Ureter (tissue), 1 donor: ENCODE measurements at places on chromosomes 2 and 18. TPM values are rescaled to one million over a fixed set of nuclear protein-coding genes. Genes with fewer than 3 reads are reported as not detected.
A peak's percentile ranks its signal among the peaks of the same experiment; 100 is the strongest.

GRCh38 chr2:9149388-9149660 is 57.3 kb upstream of the ASAP2 start:
- DNase-seq: no peak

DNA sequence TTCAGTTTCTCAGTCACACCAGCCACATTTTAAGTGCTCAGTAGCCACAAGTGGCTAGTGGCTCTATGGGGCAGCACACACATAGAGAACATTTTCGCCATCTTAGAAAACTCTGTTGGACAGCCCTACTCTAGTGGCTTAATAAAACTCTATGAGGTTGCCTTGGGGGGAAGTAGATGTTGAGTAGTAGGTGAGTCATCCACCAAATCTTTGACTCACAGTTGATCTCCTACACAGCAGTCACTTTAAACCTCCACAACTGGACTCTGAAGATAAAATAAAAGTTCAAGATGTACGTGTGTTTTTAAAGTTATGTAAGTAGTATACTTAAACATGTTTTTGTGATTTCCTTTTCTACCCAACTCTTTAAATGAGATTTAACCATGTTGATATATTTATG is 379.0 kb downstream of the SETBP1 start:
- no peak for DNase-seq

GRCh38 chr18:11159844-11160243 is 10.5 kb upstream of the PIEZO2 start:
- DNase-seq: no peak

- no peak for DNase-seq
Observed at GRCh38 chr18:67574749-67575148, 58.2 kb upstream of the DSEL start.

GRCh38 chr2:168608796-168609195 is 152.7 kb downstream of the CERS6 start:
- no peak for DNase-seq

DNA sequence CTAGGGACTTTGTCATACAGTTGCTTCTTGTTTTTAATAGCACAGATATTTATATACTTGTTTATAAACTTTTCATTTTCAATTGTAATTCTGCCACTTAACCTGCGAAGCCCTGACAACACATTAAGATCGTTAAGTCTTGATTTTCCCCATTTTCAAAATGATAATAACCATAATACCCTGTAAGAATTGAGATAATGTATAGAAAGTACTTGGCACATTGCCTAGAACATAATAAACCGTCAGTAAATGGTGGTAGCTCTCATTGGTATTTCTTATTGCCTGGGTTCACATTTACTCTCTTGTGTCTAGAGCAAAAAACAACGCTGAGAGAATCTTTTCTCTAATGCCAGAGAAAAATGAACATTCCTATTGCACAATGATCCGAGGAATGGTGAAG is 18.6 kb downstream of the PTCD3 start:
- no peak for DNase-seq

DNA sequence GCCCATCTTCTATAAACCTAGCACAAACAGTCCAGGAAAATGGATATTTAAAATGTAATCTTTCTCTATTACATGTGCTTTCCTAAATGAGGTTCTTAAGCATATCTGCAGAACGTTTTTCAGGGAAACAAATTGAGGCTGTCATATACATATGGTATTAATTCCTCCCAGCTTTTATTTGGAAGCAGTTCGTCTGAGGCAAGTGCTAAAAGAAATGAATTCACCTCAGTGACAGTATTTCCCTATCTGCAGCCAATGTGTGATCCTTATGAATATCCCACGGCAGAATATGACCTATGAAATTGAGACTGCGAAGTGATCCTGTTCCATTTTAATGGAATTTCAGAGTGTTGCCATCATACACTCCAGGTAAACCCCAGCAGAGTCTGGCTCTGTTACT is 7.1 kb downstream of the MYOM1 start:
- no peak for DNase-seq

GRCh38 chr18:45774065-45774521 is 50.1 kb downstream of the SLC14A1 start:
- DNase-seq: no peak

DNA sequence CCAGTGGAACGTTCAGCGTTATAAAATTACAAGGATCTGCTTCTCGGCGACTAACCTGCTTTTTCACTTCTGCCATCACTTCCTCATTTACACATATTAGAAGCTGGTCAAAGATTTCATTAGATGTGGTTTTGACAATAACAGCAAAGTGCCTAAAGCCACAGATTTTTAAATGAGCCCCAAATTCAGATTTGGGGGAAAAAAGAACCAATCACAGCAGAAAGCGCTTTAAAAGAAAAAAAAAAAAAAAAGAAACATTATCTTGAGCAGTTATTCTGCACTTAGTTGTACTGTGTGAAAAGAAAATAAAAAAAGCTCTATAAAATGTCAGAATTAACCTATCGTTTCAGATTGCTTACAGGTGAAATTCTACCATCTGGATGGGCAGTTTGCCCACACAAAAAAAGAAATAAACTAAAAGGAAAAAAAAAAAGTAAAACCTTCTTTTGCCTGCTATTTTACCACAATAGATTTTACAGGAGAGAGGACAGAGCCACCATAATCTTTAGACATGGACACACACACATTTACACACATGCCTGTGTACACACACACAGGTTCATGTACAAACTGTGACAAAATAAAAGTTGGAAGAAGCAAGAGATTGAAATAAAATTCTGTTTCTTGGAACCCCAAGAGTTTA is 167.2 kb downstream of the TCF4 start:
- no peak for DNase-seq

GRCh38 chr18:36706134-36706881 is 122.5 kb downstream of the TPGS2 start:
- DNase-seq: peak; percentile 30

- DNase-seq: no peak
Observed at GRCh38 chr2:74499267-74499939, at the start of gene LBX2. LBX2 (minus strand) TSS chr2:74499603; CDS start chr2:74499537, 66 bp downstream.

- no peak for DNase-seq
Observed at GRCh38 chr2:47695800-47696477, 87.0 kb upstream of the MSH6 start.

DNA sequence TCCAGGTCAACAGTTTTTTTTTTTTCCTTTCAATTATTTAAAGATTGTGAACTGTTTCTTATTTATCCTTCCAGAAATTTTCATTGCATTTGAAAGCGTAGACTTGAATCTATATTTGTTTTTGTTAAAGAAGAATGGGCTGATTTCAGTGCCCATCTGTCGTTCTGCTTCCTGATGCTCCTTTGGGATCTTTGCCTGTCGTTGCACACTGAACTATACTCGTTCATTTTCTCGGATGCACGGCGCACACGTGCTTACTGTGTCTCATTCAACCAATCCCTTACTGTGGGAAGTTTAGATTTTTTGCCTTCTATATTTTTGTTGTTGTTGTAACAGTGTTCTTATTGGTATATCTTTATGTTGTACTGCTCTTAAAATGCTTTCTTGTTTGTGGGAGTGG is 149.7 kb downstream of the VAPA start:
- DNase-seq: no peak

DNA sequence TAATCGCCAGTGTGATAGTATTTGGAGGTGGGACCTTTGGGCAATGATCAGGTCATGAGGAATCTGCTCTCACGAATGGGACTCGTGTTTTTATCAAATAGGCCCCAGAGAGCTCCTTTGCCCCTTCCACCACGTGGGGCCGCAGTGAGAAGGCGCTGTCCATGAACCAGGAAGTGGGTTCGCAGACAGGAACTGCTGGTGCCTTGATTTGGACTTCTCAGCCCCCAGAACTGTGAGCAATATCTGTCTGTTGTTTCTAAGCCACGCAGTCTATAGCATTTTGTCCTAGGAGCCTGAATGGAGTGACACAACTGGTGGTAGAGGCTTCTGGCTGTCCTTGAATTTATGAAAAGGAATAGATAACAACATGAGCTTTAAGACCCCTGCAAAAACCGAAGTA is 111.2 kb upstream of the HDAC4 start:
- DNase-seq: no peak

GRCh38 chr18:22114526-22115321 is 54.7 kb upstream of the GATA6 start:
- DNase-seq: no peak

DNA sequence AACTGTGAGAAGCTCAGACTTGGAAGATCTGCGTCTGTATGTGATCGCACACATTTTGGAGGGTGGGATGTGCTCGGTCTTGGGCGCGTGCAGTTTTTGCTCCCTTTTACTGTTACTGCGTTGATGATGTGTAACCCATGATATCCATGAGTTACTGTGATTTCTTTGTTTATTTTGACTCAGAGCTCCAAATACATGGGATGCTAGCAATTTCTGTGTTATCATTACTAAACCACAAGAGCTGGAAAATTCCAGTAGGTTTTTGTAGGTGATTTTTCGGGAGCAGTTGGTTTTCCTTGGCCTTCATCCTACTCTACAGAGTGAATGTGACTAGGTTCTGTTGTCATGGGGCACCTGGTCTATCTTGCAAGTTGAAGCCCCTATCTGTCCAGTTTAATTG is 124.2 kb downstream of the AGAP1 start:
- DNase-seq: no peak

- no peak for DNase-seq
Observed at GRCh38 chr18:61724532-61724931, 168.3 kb downstream of the RNF152 start.

DNA sequence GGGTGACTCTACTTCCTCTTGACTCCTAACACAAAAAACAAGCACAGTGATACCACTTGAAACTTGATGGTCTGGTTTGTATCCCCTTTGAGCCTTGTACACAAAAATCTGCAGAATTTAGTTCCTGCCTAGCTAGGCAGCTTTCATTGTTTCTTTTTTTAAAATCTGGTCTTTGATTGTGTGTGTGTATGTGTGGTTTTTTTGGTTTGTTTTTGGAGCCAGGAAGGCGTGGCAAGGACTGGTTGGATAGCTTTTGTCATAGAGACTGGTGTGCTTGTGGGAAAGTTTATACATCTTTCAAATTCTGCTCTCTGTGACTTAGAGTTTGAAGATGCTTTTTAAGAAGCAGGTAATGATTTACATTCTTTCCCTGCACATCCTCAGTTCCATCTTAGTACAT is 127.4 kb downstream of the TANC1 start:
- DNase-seq: no peak

DNA sequence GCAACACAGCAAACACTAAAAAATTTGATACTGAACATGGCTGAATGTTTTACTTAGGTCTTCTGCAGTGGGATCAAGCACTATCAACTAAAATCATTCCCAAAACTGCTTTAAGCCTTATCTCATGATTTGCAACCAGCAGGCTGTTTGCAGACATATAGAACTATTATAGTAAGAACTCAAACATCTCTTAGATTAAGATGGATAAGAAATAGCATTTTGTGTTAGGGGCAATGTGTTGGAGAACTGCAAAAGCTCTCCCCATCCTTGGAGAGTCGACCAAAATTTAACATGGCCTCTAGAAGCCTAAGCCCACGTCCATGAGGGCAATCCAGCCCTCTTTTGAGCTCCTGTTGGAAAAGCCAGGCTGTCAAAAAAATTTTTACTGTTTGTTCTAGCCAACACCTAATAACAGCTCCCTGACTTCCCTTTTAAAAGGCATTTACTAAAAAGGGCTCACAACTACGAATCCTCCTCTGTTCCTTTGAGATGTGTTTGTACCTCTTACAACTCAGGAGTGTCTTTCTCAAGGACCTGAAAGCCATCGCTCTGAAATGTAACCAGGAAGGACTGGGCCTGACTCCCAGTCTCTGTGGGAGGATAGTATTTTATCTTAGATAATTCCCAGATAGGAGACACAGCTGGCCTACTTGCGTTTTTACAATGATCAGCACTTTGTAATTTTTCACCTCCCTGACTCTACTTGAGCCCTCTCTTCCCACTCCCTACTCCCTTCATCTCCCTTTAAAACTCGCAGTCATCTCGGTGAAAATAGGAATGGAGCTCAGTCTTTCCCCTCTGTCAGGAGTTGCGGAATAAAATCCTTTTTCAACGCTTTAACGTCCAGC is 1.4 kb downstream of the KRCC1 start:
- DNase-seq: no peak

DNA sequence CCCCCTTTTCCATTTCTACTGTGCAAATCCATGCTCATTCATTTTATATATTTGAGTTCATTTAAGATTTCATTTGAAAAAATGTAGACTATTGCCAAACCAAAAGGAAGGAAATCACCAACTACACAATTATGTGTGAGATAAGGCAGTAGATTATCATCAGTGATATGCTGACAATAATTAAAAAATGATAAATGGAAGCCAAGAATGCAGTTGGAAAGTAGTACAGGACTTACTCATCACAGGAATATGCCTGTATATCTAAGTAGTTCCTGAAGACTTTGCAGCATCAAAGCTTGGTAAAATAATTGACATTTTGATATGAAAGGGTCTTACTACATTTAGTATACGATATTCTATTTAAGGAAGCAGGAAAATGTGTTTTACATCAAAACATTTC is 166.1 kb upstream of the OTX1 start:
- no peak for DNase-seq

DNA sequence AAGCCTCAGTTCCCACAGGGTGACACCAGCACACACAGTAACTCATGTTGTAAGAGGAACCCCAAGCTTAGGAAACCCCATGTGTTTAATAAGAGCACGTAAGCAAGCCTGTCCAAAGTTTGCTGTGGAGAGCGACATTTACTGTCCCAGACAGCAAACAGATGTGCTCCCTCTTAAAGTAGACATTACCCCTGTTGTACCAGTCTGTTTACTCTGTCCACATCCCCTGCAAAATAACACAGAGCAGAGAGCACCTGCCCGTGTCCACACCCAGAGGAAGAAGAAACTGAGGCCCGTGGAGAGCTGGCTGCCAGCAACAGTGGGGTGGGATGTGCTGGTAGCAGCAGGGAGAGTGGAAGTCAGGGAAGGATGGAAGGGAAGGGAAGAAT is 243.5 kb downstream of the GBX2 start:
- no peak for DNase-seq

Gene VWA3B
- 1.7 TPM for total RNA-seq

Gene B4GALT6
- 8.9 TPM for total RNA-seq

Gene CD207
- total RNA-seq: 1.3 TPM

Gene ST8SIA3
- not detected for total RNA-seq

Gene ATIC
- 139 TPM for total RNA-seq
